ENCODE measurements at places on chromosomes 11 and 22.

DNA sequence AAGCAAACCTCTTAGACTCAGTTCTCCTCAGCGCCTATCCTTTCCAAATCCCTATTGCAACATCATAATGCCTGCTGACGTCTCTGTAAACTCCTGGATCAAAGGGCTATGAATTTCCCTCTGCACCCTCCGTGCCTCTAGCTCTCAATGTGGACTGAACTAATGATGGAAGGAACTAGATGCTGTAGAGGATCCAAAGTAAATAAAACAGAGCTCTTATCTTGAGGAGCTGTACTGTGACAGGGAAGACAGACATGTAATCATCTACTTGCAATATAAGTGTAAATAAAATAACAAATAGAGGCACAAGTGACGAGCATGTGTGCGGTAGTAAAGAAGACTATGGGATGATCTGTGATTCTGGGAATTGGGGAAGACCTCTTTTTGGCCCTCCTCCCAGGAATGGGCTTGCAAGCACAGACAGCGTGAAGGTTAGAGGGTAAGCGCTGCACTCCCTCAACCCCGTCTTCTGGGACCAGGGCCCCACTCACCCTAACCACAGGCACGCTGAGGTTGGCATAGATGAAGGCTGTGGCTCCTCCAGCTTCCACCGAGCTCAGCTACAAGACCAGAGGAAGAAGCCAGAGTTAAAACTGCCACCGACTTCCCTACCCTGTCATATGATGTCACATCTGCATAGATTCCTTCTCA, 42.2 kb downstream of the P4HA3 start:
- DNase-seq = peak; percentile 42

DNA sequence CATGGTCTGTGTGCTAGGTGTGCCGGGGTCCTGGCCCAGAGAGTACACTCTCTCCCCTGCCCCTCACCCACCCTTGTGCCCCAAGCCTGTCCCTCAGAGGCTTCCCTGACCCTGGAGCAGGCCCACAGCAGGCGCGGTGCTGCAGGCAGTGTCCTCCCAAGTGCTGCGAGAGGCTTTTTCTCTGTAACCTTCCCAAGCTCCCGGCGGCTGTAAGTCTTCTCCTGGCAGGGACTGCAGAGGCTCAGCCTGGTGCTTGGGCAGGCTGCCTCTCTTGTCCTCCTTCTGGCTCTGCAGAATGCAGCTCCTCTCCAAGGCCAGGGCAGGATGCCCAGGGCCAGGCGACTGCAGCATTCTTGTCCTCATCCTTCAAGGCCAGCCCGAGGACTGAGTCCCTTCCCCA, 15.9 kb downstream of the RFPL1 start:
- no peak for DNase-seq

DNA sequence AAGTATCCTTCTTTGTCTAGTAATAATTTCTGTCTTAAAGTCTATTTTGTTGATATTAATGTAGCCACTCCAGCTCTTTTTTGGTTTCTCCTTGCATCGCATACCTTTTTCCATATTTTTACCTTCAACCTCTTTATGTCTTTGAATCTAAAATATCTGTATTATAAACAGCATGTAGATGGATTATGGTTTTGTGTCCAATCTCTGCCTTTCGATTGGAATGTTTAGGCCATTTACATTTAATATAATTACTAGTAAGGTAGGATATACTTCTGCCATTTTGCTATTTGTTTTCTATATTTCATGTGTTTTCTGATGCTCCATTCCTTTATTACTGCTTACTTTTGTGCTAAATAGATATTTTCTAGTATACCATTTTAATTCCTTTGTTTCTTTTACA, 39.5 kb downstream of the TMPRSS5 start:
- DNase-seq = no peak

GRCh38 chr11:61162092-61162941, 1.1 kb upstream of the VPS37C start:
- DNase-seq = peak; percentile 25
